ENCODE measurements at places on chromosomes 6 and 20. TPM values are rescaled to one million over a fixed set of nuclear protein-coding genes. Genes with fewer than 3 reads are reported as not detected.

GRCh38 chr20:62697468-62697912 is 11.1 kb upstream of the NTSR1 start:
- no peak overlapping the region for H3K4me3 ChIP-seq
- H3K4me1 ChIP-seq: no peaks in the 10 kb centered on the region
- H3K27ac ChIP-seq: no peak overlapping the region

DSP gene
- 802 TPM for total RNA-seq

SMIM29 gene
- 22.3 TPM for total RNA-seq

NKX2-2 gene
- not detected for total RNA-seq

MARCKS gene
- 46.4 TPM for total RNA-seq
